Thoracic aorta (tissue), 2 donors: ENCODE measurements at places on chromosomes 12 and 14.

DNA sequence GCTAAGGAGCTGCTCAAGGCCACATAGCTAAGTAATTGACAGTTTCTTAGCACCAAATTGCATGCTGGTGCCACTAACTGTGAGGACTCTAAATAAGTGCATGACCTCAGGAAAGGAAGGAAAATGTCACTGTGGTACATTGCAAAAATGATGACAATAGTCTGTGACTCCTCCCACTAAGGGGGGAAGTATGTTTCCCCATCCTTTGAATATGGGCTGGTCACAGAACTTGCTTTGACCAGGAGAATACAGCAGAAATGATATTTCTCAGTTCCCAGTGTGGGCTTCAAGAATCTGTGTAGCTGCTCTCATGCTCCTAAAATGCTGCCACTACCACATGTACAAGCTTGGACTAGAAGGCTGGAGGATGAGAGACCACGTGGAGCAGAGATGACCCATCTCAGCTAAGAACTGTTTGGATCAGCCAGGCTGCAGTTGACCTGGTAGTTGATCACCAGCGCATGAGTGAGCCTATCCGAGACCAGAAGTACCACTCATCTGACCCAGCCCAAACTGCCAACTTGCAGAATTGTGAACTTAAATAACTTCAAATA is 42.2 kb upstream of the NOS1 start:
- DNase-seq = no peak

DNA sequence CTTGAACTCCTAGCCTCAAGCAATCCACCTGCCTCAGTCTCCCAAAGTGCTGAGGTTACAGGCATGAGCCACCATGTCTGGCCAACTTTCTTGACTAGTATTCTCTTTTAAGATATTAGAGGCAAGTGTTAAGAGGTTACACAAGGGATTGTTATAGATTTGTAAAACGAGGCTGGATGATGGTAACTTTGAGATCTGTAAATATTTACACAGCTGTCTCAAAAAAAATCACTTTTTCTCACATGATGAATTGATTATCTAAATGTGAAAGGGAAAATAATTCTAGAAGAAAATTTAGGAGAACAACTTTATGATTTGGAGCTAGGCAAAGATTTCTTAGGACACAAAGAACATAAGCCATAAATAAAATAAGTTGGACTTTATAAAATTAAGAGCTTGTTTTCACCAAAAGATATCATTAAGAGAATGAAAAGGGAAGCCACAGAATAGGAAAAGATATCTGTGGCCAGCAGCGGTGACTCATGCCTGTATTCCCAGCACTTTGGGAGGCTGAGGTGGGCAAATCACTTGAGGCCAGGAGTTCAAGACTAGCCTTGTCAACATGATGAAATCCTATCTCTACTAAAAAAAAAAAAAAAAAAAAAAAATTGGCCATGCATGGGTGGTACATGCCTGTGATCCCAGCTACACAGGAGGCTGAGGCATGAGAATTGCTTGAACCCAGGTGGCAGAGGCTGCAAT is 77.4 kb downstream of the BBS10 start:
- DNase-seq = no peak

DNA sequence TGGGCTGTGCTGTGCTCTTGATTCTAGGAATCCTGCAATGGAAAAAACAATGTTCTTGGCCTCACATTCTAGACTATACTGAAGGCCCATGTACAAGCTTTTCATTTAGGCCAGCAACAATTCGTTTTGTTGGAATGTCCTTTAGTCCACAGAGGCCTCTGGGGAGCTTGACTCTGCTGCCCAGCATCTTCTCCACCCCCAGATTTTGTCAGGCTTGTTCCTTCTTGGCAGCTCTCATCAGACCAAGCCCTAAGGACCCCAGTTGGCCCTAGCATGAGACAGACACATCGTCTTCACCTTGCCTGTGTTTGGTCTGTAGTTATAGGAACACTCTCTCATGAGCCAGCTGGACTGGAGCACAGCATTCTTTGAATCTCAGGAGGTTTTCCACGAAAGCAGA is 300.1 kb downstream of the VRK1 start:
- no peak for DNase-seq

GRCh38 chr12:110721570-110721969 is 21.1 kb downstream of the PPP1CC start:
- no peak for DNase-seq

GRCh38 chr12:67918441-67918840 is 70.8 kb upstream of the IFNG-AS1 start:
- DNase-seq = no peak

DNA sequence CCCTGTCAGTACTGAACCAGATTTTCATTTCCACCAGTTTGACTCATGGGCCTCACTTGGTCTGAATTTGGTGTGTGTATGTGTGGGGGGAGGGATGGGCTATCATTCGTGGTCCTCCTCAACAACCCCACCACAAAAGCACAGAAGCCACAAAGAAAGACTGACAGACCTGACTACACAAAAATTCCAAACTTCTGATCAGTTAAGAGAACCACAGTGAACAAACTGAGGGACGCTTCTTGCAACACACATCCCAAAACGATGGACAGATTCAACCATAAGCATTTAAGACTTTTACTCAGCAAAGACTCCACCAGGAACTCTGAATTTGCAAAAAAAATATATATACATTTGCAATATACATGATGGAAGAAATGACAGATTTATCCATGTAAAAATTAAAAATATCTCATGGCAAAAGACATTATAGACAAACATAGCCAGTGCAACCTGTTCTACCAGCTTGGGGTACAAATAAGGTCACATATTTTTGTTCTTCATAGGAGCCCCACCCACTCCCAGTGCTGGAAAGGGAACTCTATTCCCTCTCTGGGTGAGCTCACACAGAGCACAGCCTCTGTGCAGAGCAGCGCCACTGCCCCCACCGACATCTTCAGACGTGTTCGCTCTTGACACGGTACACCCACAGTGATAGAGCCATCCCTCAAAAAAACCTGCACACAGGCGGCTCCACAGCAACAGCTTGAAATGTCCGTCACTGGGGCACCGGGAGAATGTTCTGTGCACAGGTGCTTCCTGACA is 49.7 kb downstream of the JAG2 start:
- no peak for DNase-seq
